Subcutaneous adipose tissue (tissue), 4 donors: ENCODE measurements at places on chromosomes 5 and 9. TPM values are rescaled to one million over a fixed set of nuclear protein-coding genes. Genes with fewer than 3 reads are reported as not detected.

The CBY3 gene
- total RNA-seq: not detected

The HACD4 gene
- 7.7 TPM for total RNA-seq

The CDKN2B-AS1 gene
- total RNA-seq: 6.1 TPM

The PCDHAC2 gene
- total RNA-seq: 0.94 TPM

The CD180 gene
- 4.2 TPM for total RNA-seq

The C7 gene
- total RNA-seq: 311 TPM

The PCDHB2 gene
- 1.8 TPM for total RNA-seq
